ENCODE measurements at places on chromosomes 2 and 18. TPM values are rescaled to one million over a fixed set of nuclear protein-coding genes. Genes with fewer than 3 reads are reported as not detected.

RBKS gene
- 1.2 TPM for total RNA-seq

CPO gene
- not detected for total RNA-seq

TRIB2 gene
- total RNA-seq = 36.7 TPM

REG3G gene
- total RNA-seq = 1.1 TPM

Measured in A375 (cell line).